COR-L47 (cell line): ENCODE measurements at places on chromosomes 7 and 10.

GRCh38 chr7:95105627-95106026, 198.2 kb downstream of the PPP1R9A start:
- DNase-seq = no peak

GRCh38 chr10:126581648-126582046, 88.8 kb downstream of the C10orf90 start:
- no peak for DNase-seq

DNA sequence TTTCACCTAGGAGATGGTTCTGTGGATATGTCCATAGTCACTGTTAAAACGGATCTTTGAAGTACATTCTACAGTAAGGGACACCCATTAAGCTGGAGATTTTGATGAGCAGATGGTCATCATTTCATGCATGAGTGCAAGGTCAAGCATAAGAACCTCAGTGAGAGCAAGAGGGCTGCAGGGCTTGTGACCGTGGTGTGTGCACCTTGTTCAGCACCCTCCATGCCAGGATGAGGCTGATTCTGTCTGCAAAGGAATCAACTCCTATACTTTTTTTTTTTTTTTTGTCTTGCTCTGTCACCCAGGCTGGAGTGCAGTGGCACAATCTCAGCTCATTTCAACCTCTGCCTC, 17.6 kb downstream of the PDSS1 start:
- DNase-seq = no peak

GRCh38 chr7:50508471-50508943, 56.7 kb downstream of the DDC start:
- no peak for DNase-seq

DNA sequence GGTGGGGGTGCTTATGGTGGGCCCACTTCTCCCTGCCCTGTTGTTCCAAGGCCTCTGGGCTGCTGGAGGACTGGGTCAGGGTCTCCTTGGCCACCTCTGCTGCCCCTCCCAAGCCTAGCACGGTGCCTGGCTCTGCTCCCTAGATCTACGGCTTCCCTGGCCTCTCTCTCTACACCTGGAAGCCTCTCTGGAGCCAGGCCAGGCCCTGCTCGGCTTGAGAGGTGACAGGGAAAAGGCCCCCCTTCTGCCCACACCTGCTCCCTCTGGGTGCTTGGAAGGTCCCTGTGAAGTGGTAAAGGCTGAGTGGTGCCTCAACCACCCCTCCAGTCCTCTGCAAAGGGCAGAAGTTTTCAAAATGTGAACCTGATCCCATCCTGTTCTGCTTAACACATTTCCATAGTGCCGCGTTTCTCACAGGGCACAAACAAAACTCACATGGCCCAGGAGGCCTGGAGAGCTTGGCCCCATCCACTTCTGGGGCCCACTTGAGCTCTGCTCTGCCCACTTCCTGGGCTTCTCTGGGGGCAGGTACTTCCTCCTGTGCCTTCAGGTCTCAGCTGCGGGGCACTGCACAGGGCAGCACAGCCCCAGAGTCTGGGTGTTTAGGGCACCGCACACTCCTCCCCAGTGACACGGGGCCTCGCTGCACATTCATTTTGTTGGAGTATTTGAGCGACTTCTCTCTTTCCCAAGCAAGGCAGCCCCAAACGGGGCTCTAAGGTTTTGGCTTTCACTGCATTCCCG, 169.9 kb downstream of the PIP4K2A start:
- DNase-seq = no peak
